Inflammatory macrophage treated with lipopolysaccharide for 1 hour (primary cell): ENCODE measurements at places on chromosomes 2 and 18.

GRCh38 chr2:130251535-130251872, 53.3 kb upstream of the TUBA3E start:
- no peak for DNase-seq

DNA sequence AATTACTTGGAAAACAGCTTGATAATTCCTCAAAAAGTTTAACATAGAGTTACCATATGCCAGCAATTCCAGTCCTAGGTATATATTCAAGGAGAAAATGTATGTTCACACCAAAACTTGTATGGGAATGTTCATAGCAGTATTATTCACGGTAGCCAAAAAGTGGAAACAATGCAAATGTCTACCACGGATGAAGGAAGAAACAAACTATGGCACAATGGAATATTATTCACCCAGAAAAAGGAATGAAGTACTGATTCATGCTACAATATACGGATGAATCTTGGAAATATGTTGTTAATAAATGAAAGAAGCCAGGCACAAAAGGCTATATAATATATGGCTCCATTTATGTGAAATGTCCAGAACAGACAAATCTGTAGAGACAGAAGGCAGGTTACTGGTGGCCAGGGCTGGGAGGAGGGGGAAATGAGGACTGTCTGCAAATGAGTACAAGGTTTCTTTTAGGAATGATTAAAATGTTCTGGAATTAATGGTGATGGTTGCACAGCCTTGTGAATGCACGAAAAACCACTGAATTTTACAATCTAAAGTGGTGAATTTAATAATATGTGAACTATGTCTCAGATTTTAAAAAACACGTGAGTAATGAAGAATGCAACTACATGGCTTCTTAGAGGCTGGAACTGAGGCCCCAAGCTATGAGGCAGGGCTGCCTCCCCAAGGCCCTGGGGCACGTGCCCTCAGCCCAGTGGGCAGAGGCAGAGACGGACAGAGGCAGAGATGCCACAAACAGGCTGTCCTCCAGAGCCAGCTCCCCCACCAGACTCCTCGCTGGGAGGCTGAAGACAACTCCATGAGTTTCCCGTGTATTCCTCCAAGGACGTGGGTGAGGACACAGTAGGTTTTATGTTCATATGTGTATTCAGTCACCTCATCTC, 5.0 kb downstream of the LIMS2 start:
- DNase-seq, result no peak

- DNase-seq, result no peak
Observed at GRCh38 chr2:56271275-56271674, 87.5 kb downstream of the CCDC85A start.

DNA sequence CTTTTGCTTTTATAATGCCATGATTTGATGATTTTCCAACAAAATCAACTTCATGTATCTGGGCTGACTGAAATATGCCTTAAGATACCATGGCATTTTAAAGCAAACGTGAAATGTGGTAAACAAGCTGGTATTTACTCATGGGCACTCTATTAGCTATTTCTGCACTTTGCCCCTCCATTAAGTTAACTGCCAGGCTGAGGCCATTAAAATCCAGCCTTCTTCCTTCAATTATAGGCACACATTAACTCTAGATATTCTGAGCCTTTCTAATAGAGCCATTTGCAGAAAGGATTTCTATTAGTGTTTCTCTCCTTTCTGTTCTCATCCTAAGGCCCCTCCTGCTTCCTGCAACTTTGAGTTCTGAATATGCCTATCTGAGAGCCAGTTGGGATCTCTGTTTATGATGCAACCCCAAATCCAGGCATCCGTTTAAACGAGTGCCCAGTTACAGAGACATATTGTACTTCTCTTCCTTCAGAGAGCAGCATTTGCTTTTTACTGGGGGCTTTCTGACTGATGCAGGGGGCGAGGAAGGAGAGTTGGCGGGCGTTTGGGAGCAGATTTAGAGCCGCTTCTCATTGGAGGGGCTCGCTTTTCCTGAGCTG, 1.6 kb upstream of the KCNJ3 start:
- DNase-seq, result no peak

DNA sequence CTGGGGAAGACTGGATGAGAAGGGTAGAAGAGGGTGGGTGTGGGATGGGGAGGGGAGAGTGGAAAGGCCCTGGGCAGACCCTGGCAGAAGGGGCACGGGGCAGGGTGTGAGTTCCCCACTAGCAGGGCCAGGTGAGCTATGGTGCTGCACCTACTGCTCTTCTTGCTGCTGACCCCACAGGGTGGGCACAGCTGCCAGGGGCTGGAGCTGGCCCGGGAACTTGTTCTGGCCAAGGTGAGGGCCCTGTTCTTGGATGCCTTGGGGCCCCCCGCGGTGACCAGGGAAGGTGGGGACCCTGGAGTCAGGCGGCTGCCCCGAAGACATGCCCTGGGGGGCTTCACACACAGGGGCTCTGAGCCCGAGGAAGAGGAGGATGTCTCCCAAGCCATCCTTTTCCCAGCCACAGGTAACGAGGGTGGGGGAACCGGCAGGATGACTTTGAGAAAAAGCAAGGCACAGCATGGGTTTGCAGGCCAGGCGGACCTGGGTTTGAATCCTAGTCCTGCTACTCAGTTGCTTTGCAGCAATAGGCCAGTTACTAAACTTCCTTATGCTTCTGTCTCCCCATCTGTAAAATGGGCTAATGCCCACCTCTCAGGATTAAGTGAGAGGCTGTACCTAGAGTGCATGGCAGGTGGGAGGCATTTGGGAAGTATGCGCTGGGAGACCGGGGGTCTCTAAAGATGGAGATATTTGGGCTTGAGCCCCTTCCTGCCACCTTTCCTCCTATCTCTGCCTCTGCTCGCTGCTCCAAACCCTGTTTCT, at the start of gene INHA:
INHA (plus strand) TSS at position 74 of the 765 bp plus-strand sequence; CDS start at position 139, 65 bp downstream.
- DNase-seq, result no peak

GRCh38 chr2:85215448-85216401, 82.5 kb downstream of the TCF7L1 start:
- no peak for DNase-seq

- no peak for DNase-seq
Observed at GRCh38 chr2:223797037-223797436, 40.3 kb downstream of the AP1S3 start.

DNA sequence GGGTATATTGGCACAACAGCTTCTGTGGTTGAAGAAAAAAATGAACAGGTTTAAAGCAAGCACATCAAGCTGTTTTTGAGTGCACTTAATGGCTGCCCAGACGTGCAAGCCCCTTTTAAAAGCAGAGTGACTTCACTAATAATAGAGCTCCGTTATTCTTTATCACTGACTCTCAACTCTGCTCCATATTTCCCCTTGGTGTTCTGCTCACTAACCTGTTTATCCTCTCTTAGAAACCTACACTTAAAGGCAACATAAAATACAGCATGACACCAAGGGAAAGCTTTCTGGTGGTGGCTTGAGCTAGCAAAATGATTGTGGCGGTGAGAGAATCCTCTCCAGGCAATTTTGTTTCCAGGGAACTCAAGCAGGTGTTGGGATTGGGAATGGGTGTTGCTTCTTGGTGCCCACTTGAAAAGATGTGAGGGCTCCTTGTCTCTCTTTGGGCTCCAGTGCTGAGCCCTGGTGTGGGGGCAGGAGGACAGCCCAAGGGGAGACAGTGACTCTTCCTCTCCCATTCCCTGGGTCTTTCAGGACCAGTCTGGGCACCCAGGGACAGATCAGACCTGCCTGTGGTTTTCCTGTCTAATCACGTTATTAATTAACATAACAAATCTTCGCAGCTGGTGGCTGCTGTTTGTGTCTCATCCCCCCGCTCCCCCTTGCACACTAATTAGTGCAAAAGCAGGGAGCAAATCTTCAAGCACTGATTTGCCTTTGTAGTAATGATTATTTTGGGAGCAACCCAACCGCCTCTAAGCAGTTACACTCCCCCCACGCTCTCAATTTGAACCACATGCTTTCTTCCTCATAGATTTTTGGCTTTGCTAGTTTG, 289.4 kb upstream of the CXCR4 start:
- no peak for DNase-seq

DNA sequence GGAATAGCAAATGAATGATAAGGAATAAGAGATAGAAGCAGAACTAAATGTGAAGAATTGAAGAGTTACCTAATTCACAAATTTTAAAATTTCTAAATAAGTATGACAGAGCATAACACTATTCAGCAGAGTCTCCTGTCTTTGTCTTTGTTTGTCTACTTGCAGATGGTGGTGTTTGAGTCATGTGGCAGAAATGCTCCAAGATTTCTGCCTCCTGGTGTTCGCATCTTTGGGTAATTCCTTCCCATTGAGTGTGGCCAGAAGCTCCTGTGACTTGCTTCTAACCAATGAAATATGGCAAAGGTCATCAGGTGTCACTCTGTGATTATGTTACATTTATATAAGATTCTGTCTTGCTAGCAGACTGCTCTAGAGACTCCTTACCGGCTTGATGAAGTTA, 45.6 kb upstream of the GALNT3 start:
- DNase-seq, result no peak

DNA sequence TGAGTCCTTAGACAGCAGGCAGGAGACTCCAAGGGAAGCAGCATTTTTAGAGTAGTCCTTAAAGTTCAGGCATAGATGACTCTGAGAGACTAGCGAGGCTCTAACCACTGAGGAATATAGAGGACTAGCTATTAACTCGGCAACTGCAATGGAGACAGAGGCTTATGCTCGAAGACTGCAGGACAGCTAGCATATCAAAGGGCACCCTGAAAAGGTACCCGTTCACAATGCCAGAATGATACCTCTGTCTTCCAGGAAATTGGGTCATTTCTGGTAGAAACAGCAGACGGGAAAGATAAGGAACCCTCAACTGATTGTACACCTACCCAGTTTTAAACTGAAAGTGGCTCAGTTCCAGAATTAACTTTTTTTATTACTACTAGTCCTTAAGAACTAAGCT, 1204.0 kb upstream of the ZEB2 start:
- no peak for DNase-seq

- DNase-seq, result no peak
Observed at GRCh38 chr2:216632346-216632951, 771 bp upstream of the IGFBP2 start.

DNA sequence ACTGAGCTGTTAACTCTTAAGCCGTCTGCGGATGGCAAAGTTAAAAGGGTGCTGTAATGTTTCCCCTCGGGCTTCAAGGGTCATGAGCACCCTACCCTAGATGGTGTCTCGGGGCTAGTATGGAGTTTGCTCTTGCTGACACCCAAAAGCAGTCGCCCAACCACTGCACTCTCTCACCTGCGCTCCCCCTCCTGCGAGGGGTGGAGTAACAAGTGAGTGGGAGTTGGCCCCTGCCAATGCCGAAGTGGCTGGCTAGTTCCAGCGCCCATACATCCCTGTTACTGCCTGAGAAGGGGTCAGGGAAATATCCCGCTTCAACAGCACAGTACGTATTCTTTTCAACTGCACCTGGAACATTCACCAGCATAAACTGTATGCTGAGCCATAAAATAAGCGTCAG, 47.5 kb downstream of the FAM117B start:
- no peak for DNase-seq

DNA sequence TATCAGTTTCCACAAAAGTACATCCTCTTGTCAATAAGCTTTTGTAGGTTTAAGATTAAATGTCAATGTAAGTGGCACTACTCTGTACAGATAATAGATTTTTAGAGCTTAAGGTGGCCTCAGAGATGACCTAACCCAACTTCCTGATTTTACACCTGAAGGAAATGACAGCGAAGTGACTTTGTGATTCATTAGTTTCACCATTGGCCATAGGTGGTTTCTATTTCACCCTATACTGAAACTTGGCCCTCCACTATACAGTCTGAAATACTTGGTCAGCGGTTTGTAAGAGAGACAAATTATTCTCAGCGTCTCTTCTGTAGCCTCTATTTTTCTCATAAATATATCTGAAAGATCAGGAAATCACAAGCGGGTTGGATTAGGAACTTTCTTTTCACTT, 330.4 kb upstream of the FAM98A start:
- DNase-seq, result no peak

- DNase-seq, result peak; percentile 92
Observed at GRCh38 chr2:237673130-237674001, 46.0 kb downstream of the LRRFIP1 start.
